ENCODE measurements at places on chromosomes 16 and 17.
A peak's percentile ranks its signal among the peaks of the same experiment; 100 is the strongest.

- DNase-seq, result no peak
These were observed 40.1 kb downstream of the ZNF267 start for GRCh38 chr16:31913668-31914067.

- DNase-seq, result no peak
These were observed 23.5 kb downstream of the USP36 start for GRCh38 chr17:78817123-78817522.

DNA sequence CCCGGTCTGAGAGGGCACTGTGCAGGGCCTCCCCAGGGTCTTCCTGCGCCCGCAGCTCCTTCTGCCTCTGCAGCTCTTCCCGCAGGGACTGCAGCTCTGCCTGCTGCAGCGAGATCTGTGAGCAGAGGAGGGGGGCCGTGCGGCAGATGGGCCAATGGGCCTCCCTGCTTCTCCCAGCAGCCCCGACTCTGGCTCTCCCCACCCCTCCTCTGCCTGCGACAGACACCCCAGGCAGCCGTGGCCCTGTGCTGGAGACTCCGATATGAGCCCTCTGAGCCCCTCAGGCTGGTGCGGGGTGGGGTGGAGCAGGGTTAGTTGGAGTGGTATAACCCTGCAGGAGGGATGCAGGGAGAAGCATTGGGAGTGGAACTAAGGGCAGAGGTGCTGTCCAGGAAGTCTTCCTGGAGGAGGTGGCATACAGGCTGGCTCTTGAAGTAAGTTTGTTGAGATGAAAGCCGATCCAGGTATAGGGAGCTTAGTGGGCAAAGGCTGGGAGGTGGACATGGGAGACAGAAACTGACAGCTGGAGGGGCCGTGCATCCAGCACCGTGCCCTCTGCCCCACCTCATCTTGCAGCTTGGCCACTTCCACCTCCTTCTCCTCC is 5.0 kb downstream of the THOC6 start:
- DNase-seq, result no peak

DNA sequence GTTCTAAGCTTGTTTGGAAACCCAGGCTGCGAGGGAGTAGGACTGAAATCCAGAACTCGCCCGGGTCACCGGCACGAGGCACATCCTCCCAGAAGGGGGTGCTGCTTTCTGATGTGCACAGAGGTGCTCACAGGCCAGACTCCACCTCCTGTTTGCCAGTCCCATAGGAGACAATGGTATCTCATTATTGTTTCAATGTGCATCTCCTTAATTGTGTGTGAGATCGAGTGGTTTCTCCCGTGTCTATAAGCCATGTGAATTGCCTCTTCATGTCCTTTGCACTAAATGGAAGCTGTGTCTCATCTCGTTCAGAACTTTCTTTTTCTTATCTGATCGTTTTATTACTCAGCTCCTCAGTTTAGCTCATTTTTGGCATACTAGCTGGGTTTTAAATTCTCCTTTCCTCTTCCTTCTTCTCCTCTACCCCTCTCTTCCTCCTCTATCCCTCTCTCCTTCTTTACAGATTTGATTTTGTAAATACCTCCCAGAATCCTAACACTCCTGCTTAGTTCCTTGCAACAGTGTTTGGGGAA is 32.1 kb upstream of the PRKCB start:
- peak; percentile 84 for DNase-seq

GRCh38 chr16:29804455-29805231 is 1.7 kb upstream of the MAZ start:
- peak; percentile 81 for DNase-seq
